Mesothelial cell of epicardium (in vitro differentiated cells): ENCODE measurements at places on chromosomes 13 and 19. TPM values are rescaled to one million over a fixed set of nuclear protein-coding genes. Genes with fewer than 3 reads are reported as not detected.

Gene NLRP9
- not detected in 3 replicates for total RNA-seq

Gene PRR22
- total RNA-seq, result 5.4 to 6.0 TPM (median 5.9 TPM) in 3 replicates

Gene SNRNP70
- total RNA-seq, result 393 to 413 TPM (median 403 TPM) in 3 replicates

Gene ZNF69
- 25.1 to 27.8 TPM (median 27.8 TPM) in 3 replicates for total RNA-seq

Gene MYO1F
- 0.35 to 0.69 TPM (median 0.47 TPM) in 3 replicates for total RNA-seq

Gene UBE2L5
- 0.20 TPM in 1 of 3 replicates, not detected in the others for total RNA-seq

Gene CCDC122
- total RNA-seq, result 11.2 to 16.4 TPM (median 11.5 TPM) in 3 replicates

Gene CCNE1
- 13.7 to 14.9 TPM (median 14.7 TPM) in 3 replicates for total RNA-seq

Gene C19orf81
- total RNA-seq, result 3.0 to 5.0 TPM (median 3.5 TPM) in 3 replicates

Gene KLK3
- not detected in 3 replicates for total RNA-seq

Gene PSG6
- not detected in 3 replicates for total RNA-seq

Gene ATP8A2
- total RNA-seq, result 35.8 to 39.1 TPM (median 35.9 TPM) in 3 replicates

Gene TSC22D1
- total RNA-seq, result 98.8 to 103 TPM (median 99.5 TPM) in 3 replicates

Gene SLC25A41
- 1.2 to 1.8 TPM (median 1.6 TPM) in 3 replicates for total RNA-seq

Gene CDC34
- total RNA-seq, result 98.1 to 106 TPM (median 99.5 TPM) in 3 replicates
